AG09309 (cell line): ENCODE measurements at places on chromosomes 13 and 19.

DNA sequence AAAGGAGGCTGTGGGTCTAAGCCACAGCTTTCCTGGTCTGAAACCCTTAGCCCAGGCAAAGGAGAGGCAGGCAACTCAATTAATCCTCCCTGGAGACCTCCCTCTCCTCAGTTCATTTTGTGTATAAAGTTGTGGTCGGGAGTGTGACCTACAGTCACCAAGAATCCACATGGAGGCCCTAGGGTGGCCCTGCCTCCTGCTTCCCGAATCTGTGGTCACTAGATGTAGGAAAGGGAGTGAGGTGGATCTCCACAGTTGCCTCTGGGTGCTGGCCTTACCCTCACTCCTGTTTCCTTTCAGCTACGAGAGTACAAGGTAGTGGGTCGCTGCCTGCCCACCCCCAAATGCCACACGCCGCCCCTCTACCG is 1.3 kb downstream of the RPL18A start:
- DNase-seq: no peak

DNA sequence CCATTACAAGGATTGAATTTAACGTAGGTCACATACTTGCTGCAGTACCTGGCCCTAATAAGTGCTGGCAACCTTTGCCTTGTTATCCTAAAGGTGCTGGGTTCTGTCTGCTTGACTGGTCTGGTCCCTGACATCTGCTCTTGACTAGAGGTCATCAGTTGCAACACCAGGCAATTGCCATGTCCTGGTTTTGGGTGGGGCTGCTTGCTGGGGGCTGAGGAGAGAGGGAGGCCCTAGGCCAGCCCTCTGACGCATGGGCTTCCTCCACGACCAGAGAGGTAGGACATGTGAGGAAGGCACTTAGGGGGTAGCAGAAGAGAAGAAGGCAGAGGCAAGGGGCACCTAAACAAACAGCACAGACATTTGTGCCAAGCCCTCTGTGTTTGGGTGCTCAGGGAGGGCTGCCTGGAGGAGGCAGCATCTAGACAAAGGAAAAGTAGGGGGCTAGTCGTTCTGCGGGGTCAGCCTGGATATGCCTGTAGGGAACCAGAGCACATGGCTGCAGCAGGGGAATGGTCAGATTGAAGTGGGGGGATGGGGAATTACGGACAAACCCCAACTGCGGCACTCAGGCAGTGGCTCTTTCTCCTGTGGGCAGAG is 21.7 kb downstream of the VSTM2B start:
- no peak for DNase-seq

DNA sequence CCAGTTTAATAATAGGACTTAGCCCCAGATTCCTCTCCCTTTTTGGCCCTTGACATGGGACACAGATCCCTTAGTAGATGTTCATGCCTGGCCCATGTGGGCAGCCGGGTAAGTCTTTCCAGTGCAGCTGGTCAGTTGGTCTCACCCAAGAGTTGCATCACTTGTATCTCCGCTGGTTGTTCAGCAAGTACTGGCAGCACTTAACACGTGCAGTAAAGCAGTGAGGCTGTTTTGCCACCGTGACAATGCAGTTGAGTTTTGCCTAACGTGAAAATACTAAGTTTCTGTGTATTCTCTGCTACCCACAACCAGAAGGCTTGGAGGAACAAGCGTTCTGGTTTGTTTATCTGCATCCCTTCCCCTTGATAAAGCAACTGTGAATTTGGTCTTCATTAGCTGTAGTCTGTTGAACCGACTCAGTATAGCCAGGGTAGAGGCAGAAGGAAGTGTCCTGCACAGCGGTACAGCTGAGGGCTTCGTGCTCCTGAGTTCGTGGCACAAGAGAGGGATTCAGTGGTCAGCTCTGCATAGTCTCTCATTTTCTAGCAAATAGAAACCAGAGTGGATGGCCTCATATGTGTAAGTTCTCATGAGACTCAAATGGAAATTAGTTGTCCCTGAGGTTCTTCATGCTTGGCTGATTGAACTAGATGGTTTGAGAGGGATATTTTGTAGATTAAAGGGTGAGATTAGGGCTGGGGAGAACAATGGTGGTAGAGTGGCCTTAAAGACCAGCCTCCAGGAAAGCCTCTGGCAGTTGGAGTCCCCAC is 50.3 kb downstream of the ARHGEF7 start:
- DNase-seq: no peak

DNA sequence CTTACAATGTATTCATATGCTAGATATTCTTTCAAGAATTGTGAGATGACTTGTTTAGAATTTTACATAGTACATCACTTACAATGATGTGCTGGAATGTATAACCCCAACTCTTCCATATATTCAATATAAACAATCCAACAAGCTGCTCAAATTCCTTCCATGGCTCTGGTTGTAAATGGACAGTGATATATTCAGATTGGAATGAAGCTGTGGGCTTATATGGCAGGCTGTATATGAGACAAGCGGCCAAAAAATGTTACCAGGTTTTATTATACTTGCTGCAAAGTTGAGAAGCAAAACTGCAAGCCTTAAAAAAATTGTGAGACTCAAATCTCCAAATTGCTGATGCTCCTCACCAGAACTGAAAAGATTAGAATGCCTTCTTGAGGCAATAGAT is 83.6 kb upstream of the KLF12 start:
- no peak for DNase-seq

DNA sequence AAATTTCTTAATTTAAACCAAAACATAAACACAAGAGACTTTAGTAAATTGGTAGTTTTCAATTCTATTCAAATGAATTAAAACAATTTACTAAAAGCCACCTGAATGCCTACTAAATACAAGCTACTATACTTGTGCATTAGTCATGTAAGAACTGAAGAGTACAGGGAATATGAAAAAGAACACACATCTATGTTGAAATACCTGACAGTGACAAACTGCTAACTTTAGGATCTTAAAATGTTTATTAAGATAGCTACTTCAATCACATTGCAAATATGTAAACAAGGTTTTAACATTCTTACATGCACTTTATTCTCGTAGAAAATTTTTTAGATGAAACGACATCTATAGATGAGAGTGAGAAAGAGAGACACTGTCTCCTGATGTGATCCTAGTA is 4.1 kb downstream of the SPRYD7 start:
- no peak for DNase-seq
